Stimulated activated CD8-positive, alpha-beta memory T cell treated with anti-CD3 and anti-CD28 coated beads, Interleukin-7, amount 100 ng/mL, for 1 hour (primary cell): ENCODE measurements at places on chromosomes 4 and X.
A peak's percentile ranks its signal among the peaks of the same experiment; 100 is the strongest.

- no peak for DNase-seq
Measured at GRCh38 chr4:8135666-8136065, 22.9 kb downstream of the ABLIM2 start.

- DNase-seq = no peak
Measured at GRCh38 chrX:98141466-98141865, 1257.8 kb downstream of the RPA4 start.

DNA sequence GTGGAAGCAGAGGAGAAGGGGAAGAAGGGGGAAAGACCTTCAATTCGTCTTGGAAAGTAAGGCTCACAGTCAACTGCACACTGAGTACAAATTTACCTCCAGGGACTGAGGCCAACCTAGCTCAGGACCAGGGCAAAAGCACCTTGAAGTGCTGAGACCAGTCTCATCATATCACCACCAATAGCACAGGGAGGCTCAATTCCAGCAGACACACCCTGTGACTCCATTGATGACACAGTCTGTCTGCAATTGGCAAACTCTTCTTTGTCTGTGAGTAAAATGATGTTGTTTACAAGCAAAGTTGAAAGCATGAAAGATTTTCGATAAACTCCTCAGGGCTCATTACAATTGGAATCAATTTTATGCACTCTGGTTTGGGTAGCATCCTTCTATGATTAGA is 32.3 kb downstream of the TRIML1 start:
- DNase-seq = no peak

GRCh38 chr4:26611885-26612284 is 28.0 kb downstream of the TBC1D19 start:
- DNase-seq = no peak

DNA sequence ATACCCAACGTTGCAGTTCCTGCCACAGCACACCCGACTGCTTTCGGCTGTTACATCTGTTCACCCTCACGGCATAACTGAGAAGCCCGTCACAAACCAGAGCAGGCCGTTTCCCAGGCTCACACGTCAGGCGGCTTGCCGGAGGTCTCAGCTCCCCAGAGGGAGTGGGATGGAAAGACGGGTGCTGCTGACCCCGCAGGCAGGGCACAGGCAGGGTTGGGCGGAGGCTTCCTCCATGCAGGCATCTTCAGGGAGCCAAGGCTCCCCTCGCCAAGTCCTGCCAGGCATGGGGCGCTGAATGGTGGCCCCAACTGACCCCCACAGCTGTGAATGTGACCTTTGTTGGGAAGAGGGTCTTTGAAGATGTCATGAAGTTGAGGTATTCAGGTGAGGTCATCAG is 57.5 kb downstream of the ACOX3 start:
- DNase-seq = no peak

GRCh38 chrX:150763810-150764209 is 70.6 kb downstream of the MTMR1 start:
- no peak for DNase-seq

DNA sequence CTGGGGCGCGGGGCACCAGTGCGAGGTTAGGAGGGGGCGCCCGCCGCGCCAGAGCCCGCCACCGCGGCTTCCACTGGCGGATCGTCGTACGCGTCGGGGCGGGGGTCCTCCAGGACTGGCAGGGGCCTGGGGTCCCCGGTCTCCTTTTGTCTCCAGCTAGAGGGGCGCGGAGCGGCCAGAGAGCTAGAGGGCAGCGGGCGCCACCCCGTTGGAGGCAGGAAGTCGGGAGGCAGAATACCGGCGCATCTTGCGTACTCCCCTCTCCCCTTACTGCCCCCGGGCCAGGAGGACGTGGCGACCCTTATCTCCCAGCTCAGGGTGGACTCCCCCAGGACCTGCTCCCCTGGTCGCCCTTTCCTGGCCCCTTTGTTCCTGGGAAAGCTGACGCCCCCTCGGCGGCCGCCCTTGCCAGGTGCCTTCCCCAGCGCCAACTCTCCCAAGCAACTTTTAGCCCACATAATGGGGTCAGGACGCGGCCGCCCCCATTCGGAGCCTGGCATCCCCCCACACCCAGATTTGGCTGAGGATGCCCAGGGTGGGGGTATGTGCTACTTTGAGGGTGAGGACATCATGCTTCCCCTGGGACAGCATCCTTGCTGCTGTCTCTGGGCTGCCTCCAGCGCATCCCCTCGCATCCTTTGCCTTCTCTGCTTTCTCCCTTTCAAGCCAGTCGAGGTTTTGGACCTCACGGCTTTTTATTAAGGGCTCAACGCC is 933 bp downstream of the CNKSR2 start:
- DNase-seq = no peak

DNA sequence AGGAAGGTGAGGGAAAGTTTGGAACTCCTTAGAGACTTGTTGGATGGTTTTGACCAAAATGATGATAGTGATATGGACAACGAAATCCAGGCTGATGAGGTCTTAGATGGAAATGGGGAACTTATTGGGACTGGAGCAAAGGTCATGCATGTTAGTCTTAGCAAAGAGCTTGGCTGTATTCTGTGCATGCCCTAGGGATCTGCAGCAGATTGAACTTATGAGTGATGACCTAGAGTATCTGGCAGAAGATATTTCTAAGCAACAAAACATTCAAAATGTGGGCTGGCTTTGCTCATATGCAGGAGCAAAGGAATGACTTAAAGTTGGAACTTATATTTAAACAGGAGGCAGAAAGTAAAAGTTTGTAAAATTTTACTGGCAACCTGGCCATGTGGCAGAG is 489.3 kb upstream of the DIPK2B start:
- no peak for DNase-seq

GRCh38 chrX:76918033-76918432 is 490.5 kb downstream of the MAGEE1 start:
- DNase-seq = no peak

DNA sequence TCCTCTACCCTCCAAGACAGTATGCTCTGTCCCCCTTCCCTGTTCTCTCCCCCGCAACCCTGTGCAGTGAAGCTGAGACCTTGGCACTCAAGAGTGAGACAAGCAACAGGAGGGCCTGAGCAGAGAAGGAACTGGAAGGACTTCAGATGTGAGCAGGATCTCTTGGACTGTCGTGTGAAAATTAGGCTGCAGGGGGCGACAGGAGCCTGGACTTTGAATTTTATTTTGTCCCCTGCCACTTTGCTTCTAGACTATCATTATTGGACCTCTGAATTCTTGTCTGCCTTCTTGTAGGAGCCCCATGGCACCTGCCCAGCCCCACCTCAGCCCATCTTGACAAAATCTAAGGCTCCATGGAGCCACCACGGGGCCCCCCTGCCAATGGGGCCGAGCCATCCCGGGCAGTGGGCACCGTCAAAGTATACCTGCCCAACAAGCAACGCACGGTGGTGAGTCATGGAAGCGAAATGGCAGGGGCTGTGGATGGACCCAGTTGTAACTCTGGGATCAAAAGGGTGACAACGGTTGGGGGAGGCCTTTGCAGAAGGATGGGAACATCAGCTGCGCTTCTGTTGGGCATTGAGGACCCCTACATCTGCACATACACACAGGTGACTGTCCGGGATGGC is 1.7 kb downstream of the ARAF start:
- no peak for DNase-seq

GRCh38 chrX:34873500-34874225 is 68.9 kb upstream of the FAM47B start:
- DNase-seq = no peak

DNA sequence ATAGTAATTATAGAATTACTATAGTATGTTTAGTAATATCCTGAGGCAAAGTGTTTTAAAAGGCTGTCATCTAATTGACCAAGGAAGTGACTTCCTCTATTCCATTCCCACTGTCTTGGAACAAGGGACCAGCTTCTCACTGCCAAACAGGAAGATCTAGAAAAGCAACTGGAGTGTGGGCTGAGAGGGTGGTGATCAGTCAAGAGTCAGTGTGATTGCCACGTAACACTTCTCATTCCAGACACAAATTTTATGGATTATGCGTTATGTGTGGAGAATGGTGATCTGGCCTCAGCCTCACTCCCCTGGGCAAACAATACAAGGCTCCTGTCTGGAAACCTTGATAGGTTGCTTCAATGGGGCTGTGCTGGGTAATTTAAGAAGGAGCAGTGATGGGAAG is 60.0 kb downstream of the RRAGB start:
- no peak for DNase-seq

DNA sequence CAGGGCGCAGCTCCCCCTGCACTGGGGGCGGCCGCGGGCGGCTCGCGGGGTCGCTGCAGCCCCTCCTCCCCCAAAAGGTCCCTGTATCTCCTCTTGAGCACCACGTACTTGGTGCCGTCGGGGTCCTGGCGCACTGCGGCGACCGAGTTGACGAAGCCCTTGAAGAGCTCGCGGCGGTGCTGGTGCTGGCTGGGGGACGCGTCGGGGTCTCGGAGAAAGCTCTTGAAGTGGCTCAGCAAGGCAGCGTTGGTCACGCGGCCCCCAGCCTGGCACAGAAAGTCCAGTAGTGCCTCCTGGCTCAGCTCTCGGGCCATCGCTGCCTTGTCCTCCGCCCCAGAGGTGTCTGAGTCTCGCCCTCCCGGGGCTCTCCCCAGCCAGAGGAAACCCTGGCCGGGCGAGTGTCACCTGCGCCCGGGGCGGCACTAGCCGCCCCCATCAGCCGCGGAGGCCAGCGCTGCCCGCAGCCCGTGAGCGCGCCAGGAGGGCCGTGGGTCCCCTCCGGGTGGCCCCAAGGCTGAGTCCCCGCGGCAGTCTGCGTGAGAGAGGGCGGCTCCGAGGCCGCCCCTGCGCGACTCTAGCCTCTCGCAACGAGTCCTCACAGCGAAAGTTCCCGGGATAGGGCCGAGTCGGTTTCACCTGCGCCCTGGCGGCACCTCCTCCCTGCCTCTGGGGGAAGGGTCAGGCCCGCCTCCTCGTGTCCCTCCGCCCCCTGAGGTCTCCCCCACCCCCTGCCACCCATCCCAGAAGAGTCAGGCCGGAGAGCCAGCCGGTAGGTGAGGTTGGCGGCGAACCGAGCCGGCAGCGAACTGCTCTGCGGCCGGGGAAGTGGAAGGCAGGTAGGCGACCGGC is at the start of gene SOWAHB:
SOWAHB (minus strand) TSS at position 609 of the 849 bp plus-strand sequence; CDS start at position 314, 295 bp downstream.
- DNase-seq = no peak

- DNase-seq = no peak
Measured at GRCh38 chrX:65671286-65671685, 3.8 kb downstream of the MSN start.

DNA sequence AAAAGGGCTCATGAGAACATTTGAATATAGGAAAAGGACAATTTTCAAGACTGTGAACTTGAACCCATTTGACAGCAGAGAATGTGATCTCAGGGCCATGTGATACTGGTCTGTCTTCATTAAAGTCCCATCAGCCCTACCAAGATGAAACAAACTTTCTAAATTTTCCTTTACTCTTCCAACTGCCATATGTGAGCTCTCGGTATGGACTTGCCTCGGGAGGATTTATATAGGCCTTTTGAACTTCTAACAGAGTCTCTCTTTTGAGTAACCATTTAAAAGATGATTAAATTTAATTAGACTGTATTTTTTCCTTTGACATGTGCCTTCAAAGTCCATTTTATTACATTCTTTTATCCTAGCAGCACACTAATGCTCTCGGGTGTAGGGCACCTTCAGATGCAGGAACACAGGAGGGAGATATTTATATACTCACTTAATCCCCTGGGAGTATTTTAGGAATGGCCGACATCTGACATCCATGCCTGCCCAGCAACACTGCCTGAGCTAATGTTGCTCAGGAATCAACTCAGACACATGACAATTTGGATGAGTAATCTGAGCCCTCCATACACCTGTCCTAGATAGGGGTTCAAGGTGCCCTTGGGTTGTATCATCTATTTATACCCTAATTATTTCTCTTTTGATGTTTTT is 155.0 kb downstream of the SLC7A11 start:
- DNase-seq = no peak

- DNase-seq = no peak
Measured at GRCh38 chrX:5650904-5651303, 577.8 kb downstream of the NLGN4X start.

DNA sequence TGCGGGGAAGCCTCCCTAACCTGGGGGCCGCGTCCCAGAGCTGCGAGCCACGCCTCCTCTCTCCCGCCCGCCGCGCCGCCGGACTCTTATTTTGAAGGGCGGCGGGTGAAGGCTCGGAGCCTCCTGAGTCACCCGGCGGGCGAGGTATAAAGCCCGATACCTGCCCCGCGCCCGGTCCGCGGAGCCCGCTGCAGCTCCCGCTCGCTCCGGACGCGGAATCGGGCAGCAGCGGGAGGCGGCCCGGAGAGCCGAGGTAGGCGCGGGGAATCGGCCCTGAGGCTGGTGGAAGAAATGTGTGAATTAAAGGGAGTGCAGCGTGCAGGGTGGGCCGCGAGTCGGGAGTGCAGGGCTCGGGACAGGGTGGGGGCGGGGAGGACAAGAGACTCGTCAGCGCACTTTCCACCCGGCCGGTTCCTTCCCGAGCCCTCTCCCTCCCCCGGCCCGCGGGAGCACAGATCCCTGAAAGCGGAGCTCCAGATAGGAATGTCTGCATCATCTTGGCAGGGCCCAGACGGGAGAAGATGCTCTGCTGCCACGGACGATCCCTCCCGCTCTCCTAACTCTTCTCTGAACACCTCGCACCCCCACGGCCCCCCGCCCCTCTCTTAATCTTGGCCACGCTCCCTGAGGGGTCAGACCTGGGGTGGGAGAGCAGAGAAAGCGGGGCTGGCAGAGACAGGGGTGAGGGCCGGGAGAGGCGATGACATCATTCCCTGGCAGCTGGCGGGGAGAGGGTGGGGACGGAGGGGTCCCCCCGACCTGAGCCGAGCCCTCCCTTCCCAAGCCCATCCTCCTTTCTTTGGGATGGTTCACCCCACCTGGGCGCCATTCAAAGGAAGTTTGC is 177.9 kb downstream of the CBR4 start:
- DNase-seq = peak; percentile 16

GRCh38 chr4:56764775-56765174 is 56.7 kb downstream of the SPINK2 start:
- no peak for DNase-seq

DNA sequence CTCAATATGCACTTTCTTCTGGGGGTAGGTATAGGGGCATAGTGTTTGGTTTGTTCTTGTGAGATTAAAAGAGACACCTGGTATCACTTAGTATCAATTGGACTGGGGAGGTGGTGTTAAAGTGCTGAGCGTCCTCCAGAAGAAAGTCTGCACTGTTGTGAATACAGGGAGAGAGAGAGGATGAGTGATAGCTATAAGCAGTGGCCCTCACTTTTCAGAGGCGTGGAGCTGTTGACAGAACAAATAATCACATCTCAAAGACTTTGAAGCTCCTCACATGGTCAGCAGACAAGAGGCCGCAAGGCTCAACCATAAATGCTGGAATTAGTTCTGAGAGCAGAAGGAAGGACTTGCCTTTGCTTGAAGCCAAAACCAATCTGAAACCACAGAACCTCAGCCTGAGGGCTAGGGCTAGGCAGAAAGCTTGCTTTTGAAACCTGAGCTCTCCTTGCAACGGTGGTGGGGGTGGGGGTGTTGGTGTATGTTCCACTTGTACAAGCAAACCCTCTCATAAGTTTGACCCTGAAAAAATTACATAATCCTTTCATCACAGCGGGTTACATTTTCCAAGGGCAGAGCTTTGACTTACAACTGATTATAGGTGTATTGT is 123.2 kb upstream of the SCML1 start:
- no peak for DNase-seq
